ENCODE measurements at places on chromosomes 3 and 15.
A peak's percentile ranks its signal among the peaks of the same experiment; 100 is the strongest.

GRCh38 chr3:187807086-187807862, 62.0 kb upstream of the BCL6 start:
- peak; percentile 25 for DNase-seq

GRCh38 chr15:41653760-41654159, 6.4 kb upstream of the MGA start:
- DNase-seq = no peak

- peak; percentile 42 for DNase-seq
Observed at GRCh38 chr3:73604451-73604850, 20.3 kb downstream of the PDZRN3 start.

- no peak for DNase-seq
Observed at GRCh38 chr3:50186096-50186495, 5.3 kb upstream of the GNAT1 start.

DNA sequence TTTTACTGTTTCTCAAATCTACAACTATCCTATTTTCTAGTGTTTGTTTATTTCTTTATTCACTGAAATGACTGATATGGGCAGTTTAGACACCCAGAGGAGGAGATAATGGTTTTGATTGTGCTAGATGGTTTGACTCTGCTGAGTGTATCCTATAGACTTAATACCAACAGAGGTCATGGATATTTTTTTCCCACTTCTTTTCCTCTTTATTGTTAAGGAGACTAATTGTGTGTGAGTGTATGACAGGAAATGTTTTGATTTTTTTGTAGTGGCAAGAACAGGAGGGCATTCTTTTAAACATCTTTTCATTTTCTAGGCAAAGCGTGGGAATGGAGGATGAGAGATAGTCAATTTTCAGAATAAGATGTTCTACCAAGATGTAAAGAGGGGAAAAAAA, 223.5 kb downstream of the CHST2 start:
- no peak for DNase-seq

GRCh38 chr15:64478863-64479262, 18.5 kb downstream of the ZNF609 start:
- DNase-seq = peak; percentile 18

DNA sequence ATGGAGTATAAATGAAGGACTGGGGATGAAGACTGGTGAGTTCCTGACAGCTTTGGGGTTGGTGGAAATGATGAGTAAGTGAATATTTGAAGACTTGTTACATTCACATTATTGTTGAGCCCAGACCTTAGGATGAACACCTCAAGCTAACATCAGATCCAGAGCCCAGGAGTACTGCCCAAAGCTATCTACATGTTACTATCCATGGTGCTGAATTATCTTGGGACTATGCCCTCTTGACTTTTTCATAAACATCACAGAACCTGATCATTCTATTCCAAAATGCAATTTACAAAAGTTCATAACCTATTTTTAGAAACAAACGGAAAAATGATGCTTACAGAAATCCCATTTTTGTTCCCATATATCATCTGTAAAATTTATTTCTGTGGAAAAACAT, 613.3 kb downstream of the TUSC7 start:
- peak; percentile 9 for DNase-seq

GRCh38 chr3:184832044-184832443, 20.1 kb downstream of the VPS8 start:
- no peak for DNase-seq

- no peak for DNase-seq
Observed at GRCh38 chr3:194492001-194492400, 5.2 kb upstream of the ATP13A3 start.

- DNase-seq = no peak
Observed at GRCh38 chr3:178386880-178387279, 149.4 kb upstream of the KCNMB2 start.

DNA sequence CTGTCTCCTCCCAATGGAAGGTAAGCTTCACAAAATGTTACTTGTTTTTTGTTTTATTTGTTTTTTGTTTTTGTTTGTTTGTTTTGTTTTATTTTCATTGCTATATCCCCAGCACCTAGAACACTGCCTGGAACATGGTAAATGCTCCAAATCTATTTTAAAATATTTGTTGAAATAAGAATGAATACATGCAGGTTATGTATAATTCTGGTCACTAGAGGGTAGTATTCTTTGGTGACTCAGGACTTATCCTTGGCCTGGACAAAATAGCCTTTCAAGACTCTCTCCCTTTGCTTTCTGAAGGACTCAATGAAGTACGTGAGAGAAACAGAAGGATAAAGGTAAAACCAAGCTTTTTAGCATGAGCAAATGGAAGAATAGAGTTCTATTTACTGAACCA, 46.9 kb upstream of the PPP2R3A start:
- peak; percentile 70 for DNase-seq

DNA sequence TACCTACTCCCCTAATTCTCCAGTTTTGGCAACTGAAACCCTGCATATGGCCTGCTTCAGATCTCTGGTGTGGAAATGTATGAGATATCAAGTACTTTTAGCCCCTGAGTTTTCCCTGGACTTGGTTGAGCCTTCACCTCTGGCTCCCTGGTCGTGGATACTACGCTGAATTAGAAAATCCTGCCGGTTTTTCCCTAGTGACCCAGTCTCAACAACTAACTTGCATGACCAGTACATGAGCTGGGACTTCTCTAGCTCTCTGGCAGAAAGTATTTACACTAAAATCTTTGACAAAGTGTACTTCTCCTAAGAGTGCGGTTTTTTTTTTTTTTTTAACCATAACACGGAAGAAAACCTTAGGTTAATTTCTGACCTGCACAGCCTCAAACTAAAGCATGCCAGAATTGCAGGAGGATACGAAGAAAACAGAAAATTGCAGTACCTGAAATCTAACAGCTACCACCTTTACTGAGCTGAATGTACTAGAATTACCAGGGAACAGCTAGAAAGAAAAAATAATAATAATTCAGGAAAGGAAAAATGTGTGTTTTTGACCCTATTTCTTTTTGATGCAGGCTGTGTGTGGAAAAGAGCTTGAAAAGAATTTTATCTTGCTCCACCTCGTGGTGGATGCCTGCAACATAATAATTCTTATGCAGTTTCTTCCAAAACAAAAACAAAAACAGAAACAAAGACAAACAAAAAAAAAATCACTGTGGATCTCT, 165.6 kb downstream of the GMNC start:
- DNase-seq = peak; percentile 68

- DNase-seq = peak; percentile 63
Observed at GRCh38 chr3:192570821-192571791, 156.2 kb downstream of the FGF12 start.

Measured in cardiac fibroblast (primary cell).